Stimulated activated naive CD4-positive, alpha-beta T cell (primary cell): ENCODE measurements at places on chromosomes 1 and 21.

DNA sequence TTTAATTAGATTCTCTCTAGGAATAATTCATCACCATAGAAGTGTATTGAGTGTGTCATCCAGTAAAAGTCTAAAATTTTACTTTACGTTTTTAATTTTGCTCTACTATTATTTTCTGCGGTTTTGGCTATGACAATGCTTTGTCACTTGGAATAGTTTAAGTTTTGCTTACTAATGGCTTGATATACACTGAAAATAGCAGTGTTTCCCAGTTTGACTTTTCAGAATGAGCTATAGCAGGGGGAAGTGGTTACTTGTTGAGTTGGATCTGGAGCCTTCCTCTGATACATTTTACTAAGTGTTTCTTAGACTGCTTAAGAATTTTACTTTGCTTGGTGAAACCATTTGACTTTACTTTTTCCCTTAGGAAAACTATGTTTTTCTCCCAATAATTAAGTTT, 5.0 kb downstream of the DNAJC16 start:
- no peak for DNase-seq

- no peak for DNase-seq
Measured at GRCh38 chr1:153933430-153933829, 10.7 kb upstream of the GATAD2B start.

- DNase-seq, result no peak
Measured at GRCh38 chr21:38972078-38972477, 166.3 kb downstream of the ETS2 start.

DNA sequence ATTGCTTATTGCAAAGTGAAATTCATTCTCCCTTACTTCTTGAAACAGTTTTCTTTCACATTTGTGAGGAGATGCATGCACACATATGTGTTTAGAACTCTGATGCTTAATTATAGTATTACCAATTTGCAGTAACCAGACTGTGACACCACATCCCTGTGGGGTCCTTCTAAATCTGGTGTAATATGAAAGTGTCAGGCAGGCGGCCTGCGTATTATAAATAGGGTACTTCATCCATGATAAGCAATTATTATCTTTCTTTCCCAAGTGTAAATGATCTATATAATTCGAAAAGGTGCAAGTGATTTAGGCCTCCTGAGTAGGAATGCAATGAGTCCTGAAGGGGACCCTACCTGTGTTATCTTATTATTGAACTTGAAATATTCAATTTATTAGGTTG, 876 bp downstream of the EFCAB7 start:
- DNase-seq, result no peak

- no peak for DNase-seq
Measured at GRCh38 chr1:40299366-40300248, 17.5 kb downstream of the COL9A2 start.

DNA sequence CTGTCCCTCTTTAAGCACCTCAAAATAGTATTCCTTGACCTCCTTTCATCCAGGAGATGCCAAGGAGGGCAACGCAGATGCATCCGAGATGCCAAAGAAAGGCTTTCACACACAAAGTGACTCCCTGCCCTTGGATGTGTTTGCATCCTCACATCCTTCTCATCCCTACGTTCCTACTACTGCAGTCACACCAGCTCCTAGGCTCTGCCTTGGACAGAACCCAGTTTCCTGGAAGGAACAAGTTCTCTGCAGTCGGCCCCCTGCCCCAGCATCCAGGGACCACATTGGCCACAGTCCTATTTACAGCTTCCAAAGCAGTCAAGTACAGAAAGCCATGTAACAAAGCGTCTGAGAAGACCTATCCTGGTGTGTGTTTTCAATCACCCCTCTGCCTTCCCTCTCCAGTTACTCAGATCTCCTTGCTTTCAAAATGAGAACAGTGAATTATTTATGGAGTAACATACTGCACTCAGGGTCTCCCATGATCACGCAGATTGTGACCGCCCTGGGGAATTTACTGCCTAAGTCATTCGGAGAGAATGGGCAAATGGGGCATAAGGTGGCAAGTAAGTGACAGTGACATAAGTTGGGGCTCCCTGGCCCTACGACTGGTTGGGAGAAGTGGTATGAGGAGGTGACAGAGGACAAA, 21.8 kb upstream of the SRP9 start:
- no peak for DNase-seq

- no peak for DNase-seq
Measured at GRCh38 chr1:190067592-190067991, 410.1 kb downstream of the BRINP3 start.

- DNase-seq, result no peak
Measured at GRCh38 chr1:15683345-15684039, 628 bp upstream of the PLEKHM2 start.

DNA sequence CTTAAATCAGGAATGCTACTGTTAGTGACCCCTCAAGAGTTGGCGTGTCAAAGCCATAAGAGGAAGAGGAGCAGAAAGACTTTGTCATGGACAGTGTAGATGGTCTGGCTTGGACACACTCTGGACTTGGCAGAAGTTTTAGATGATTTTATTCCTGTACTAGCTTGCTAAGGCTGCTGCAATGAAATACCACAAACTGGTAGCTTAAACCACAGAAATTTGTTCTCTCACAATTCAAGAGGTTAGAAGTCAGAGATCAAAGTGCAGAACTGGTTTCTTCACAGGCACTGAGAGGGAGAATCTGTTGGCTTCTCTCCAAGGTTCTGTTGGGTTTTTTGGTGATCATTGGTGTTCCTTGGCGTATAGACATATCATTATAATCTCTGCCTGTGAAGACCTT, 869.8 kb upstream of the B3GALT2 start:
- DNase-seq, result peak; percentile 76
